ENCODE measurements at places on chromosomes 1 and 21. TPM values are rescaled to one million over a fixed set of nuclear protein-coding genes. Genes with fewer than 3 reads are reported as not detected.

DNA sequence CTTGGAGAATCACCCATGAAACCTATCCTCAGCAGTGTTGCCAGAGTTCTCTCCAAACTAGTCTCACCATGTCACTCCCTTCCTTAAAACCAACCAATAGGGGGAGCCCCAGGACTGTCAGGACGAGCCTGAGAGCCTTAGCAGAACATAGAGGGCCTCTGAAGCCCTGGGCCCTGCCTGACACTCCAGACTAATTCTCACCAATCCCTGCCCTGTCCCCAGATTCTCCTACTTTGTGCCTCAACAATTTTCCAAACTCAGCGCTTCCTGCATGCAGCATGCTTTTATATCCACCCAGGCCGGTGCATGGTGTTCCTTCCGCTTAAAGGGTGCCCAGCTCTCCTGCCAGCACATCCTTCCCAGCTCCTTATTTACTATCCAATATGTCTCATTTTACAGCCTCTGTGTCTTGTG lies 42.7 kb downstream of the HSD3B1 start:
- no peak overlapping the region for H3K4me3 ChIP-seq
- no peak overlapping the region for H3K27ac ChIP-seq
- peaks cover 4% of the 10 kb centered on the region for H3K27me3 ChIP-seq
- no peaks in the 10 kb centered on the region for H3K36me3 ChIP-seq

GRCh38 chr1:30695439-30695841 lies 27.9 kb downstream of the MATN1 start:
- H3K27me3 ChIP-seq = peaks cover 3% of the 10 kb centered on the region
- no peaks in the 10 kb centered on the region for H3K4me1 ChIP-seq
- no peak for DNase-seq
- no peak overlapping the region for H3K27ac ChIP-seq
- H3K4me3 ChIP-seq = no peak overlapping the region

- H3K4me3 ChIP-seq = no peak overlapping the region
- no peaks in the 10 kb centered on the region for H3K27me3 ChIP-seq
- H3K4me1 ChIP-seq = peaks cover 30% of the 10 kb centered on the region
- H3K36me3 ChIP-seq = peaks cover 3% of the 10 kb centered on the region
- peak overlapping the region; percentile 35 for H3K27ac ChIP-seq
These were observed 32.6 kb downstream of the NIBAN1 start for GRCh38 chr1:184941735-184942134.

- H3K4me1 ChIP-seq = peaks cover 12% of the 10 kb centered on the region
- H3K4me3 ChIP-seq = peak overlapping the region; percentile 12
- no peaks in the 10 kb centered on the region for H3K36me3 ChIP-seq
- no peaks in the 10 kb centered on the region for H3K27me3 ChIP-seq
These were observed 4.0 kb upstream of the GPR3 start for GRCh38 chr1:27388337-27389005.

GRCh38 chr1:154934358-154934948 lies 2.1 kb downstream of the PMVK start:
- no peaks in the 10 kb centered on the region for H3K27me3 ChIP-seq
- no peak overlapping the region for H3K4me3 ChIP-seq
- DNase-seq = no peak
- H3K4me1 ChIP-seq = peaks cover 37% of the 10 kb centered on the region
- no peak overlapping the region for H3K27ac ChIP-seq
- H3K36me3 ChIP-seq = peaks cover 13% of the 10 kb centered on the region

DNA sequence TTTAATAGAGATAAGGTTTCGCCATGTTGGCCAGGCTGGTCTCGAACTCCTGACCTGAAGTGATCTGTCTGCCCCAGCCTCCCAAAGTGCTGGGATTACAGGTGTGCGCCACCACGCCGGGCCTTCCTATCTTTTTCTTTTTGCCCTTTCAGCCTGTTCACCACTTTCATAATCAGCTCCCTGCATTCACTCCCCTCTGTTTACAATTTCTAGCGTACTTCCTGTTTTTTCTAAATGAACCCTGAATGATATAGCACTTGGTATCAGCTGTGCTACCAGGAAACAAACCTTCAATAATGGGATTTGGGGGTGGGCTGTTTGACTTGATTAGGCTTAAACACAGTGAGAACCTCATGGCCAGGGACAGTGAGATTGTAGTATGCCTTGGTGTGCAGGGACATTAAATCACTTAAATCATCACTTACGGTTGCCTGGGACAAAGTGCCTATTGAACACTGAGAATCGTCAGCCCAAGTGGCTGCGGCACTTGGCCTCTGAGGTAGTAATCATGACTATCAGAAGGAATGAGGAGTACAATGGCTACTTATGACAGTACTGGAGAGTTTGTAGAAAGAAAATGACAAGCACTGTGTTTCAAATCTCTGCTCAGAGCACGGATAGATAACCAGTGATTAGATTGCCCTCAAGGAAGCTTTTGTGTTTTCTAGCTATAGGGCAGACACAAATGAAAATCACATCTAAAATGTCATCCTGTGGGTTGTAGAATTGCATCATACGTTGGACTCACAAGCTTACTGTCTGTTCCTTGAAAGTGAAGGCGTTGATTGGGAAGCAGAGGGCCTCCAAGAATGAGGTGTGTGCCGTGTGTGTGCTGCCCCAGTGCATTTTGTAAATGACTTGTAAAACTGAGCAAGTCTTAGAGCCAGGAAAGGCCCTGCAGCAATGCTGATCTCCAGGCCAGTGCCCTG lies 661.8 kb downstream of the MATN1 start:
- no peak for DNase-seq
- no peak overlapping the region for H3K27ac ChIP-seq
- H3K4me3 ChIP-seq = no peak overlapping the region
- no peaks in the 10 kb centered on the region for H3K4me1 ChIP-seq

- H3K4me1 ChIP-seq = peaks cover 14% of the 10 kb centered on the region
- no peak overlapping the region for H3K4me3 ChIP-seq
- no peaks in the 10 kb centered on the region for H3K27me3 ChIP-seq
- H3K36me3 ChIP-seq = peaks cover 27% of the 10 kb centered on the region
- DNase-seq = no peak
- peak overlapping the region; percentile 48 for H3K27ac ChIP-seq
These were observed 40.1 kb downstream of the TRAPPC10 start for GRCh38 chr21:44052071-44052829.

DNA sequence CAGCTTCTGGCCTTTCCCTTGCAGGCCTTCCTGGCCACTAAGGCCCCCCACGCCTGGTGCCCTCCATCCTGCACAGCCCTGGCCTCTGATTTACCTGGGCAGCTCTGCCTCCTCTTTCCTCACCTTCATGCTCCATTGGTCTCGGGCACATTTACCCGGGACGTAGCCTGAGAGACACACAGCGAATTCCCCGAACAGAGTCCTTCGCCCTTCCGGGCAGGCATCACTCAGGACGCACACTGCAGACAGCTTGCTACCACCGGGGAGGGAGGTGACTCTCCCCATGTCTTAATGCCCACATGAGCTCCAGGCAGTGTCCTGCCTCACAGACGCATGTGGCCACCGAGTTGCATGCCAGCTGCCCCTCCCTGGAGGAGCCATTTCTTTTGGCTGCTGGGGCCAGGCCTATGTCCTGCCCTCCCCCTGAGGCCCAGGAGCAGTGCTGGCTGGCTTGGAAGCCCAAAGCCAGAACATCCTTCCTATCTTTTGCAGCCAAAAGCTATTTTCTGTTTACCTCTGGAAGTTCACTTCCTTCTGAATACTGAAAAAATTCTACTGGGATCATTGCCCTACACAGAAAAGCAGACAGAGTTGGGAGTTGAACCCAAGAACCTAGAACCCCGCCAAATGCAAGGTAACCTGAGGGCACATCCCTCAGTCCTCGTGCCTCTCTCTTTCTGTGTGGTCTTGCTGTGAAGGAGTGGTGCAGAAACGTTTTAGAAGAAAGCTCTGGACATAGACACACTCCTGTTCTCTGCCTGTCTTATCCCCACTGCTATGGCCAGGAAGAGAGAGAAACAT lies 209.5 kb downstream of the TOMM20 start:
- H3K36me3 ChIP-seq = no peaks in the 10 kb centered on the region
- H3K27ac ChIP-seq = no peak overlapping the region
- DNase-seq = no peak
- H3K4me1 ChIP-seq = no peaks in the 10 kb centered on the region
- H3K27me3 ChIP-seq = no peaks in the 10 kb centered on the region
- H3K4me3 ChIP-seq = no peak overlapping the region

GRCh38 chr1:46394872-46395465 lies 852 bp downstream of the FAAH start:
- H3K27ac ChIP-seq = no peak overlapping the region
- no peak for DNase-seq
- peaks cover 9% of the 10 kb centered on the region for H3K4me1 ChIP-seq
- H3K36me3 ChIP-seq = peaks cover 12% of the 10 kb centered on the region

- H3K4me1 ChIP-seq = peaks cover 15% of the 10 kb centered on the region
- H3K4me3 ChIP-seq = no peak overlapping the region
- no peaks in the 10 kb centered on the region for H3K36me3 ChIP-seq
- H3K27me3 ChIP-seq = peaks cover 3% of the 10 kb centered on the region
- H3K27ac ChIP-seq = no peak overlapping the region
- no peak for DNase-seq
These were observed 204.0 kb upstream of the COA6 start for GRCh38 chr1:234169161-234169849.

DNA sequence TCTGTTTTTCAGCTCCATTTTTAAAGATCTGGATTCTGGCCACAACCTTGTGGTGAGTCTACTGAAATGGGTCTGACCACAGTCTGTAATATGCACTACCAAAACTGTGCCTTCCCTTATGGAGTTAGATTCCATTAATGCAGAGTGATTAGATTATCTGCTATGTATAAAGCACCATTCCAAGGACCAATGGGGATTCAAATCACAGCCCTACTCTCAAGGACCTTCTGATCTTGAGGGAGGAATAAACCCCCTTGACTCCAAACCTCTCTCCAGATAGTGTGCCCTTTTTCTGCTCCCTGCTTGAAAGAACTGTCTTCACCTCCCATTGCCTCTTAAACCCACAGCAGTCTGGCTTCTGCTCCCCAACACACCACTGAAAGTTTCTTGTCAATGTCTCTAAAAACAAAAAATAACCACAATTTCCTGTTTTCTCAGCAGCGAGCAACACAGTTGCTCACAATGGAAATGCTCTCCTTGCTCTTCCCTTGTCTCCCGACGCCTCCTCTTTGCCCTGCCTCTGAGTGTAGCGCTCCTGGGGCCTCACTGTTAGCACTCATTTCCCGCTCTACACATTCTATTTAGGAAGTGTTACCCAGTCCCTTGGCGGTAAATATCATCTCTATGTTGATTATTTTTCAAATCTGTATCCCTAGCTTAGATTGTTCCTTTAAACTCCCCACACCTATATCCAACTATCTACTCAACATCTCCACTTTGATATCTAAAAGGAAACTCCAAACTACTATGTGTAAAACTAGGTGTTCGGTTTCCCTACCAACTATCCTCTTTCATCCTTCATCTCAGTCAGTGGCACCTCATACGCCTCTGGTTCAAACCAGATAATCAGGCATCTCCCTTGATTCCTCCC lies 13.6 kb downstream of the PCNX2 start:
- H3K27me3 ChIP-seq = no peaks in the 10 kb centered on the region
- peak overlapping the region; percentile 53 for H3K4me3 ChIP-seq
- peaks cover 17% of the 10 kb centered on the region for H3K36me3 ChIP-seq

The YIPF1 gene
- 19.0 TPM for total RNA-seq

The GOLPH3L gene
- total RNA-seq = 29.1 TPM

The TNNI3K gene
- 0.59 TPM for total RNA-seq

The FCGR2B gene
- total RNA-seq = not detected

The TRAF3IP3 gene
- 136 TPM for total RNA-seq

The OR2M2 gene
- total RNA-seq = not detected

Measured in activated CD4-positive, alpha-beta T cell treated with anti-CD3 and anti-CD28 coated beads for 36 hours (primary cell).